Stimulated activated CD4-positive, alpha-beta T cell treated with anti-CD3 and anti-CD28 coated beads, Interleukin-12 subunit alpha, Interleukin-12 subunit beta, amount 100 ng/mL, for 24 hours (primary cell): ENCODE measurements at places on chromosomes 3 and 15.

GRCh38 chr15:77402740-77403379, 17.0 kb downstream of the PEAK1 start:
- no peak for DNase-seq

GRCh38 chr15:101372149-101372577, 77.1 kb upstream of the SNRPA1 start:
- no peak for DNase-seq

DNA sequence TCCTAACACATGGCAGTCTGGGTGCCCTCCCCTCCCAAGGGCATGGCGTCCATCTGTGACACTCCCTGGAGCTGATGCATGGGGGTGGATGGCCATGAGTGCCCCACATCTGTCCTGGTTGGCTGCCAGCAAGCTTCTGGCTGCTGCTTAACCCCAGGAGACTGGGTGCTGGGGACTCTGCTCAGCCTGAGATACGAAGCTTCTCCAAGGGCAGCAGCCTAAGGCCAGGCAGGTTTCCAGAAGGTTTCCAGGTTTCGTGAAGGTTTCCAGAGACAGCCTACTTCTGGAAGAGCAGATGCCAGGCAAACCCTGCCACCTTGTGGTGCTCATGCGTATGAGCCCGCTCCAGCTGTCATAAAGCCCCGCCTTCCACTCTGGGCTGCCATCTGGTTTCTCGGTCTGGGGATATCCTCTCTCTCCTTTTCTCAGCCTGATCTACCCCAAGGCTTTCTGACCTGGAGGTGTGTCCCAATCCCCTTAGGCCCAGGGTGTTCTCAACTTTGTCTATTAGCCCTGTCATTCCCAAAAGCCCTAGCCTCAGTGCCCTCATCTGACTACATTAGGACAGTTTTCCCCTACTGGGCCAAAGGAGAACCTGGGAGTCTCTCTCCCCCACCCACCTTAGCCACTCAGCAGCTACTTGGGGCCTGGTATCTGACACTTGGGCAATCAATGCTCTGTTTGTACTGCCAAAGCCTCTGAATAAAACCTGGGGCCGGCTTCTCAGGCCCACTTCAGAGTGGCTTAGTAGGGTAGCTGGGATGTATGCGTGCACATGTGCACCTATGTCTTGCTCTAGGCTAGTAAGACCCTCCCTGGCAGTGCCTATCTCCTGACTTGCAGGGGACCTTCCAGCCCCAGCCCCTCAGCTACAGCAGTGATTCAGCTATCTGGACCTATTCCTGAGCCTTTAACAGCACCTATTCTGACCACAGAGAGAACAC, 12.0 kb downstream of the MRPL46 start:
- DNase-seq, result no peak

- no peak for DNase-seq
Measured at GRCh38 chr3:198017090-198017489, 57.1 kb downstream of the LMLN start.

GRCh38 chr15:43828061-43828657, 1.4 kb downstream of the WDR76 start:
- DNase-seq, result no peak

DNA sequence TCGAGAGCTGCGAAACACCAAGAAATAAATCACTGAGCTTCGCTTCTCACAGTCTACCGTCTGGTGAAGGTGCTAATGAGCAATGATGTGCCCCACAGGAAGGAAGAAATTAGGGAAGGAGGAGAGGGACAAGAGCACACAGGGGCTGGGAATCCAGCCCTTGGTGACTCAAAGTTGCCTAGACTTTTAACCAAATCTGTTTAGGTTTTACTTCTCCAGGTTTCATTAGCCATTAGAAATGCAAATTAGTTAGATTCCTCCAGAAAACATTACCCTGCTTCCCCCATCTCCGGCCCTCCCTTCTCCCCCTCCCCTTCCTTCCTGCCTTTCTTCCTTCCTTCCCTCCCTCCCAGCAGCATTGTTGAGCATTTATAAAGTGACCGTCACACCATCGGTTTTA, 59.3 kb upstream of the UBE2E1 start:
- no peak for DNase-seq

GRCh38 chr3:77917225-77917624, 877.3 kb downstream of the ROBO2 start:
- DNase-seq, result no peak

DNA sequence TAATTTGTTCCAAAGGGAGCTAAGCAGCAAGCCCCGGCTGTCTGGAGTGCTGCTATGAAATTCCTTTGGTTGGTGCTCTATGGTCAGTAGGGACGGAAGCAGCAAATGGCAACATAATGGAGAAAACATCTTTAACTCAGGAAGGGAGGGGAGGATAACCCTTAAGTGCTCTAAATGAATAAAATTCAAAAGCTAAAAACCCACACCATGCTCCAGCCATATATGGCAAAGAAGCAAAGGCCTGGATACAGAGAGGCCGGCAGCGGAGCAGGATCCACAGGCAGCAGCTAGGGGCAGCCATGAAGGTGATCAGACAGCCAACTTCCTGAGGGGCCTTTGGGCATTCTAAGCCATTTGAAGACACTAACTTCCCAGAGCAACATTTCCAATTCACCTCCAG, 38.9 kb downstream of the IL17RD start:
- DNase-seq, result no peak

DNA sequence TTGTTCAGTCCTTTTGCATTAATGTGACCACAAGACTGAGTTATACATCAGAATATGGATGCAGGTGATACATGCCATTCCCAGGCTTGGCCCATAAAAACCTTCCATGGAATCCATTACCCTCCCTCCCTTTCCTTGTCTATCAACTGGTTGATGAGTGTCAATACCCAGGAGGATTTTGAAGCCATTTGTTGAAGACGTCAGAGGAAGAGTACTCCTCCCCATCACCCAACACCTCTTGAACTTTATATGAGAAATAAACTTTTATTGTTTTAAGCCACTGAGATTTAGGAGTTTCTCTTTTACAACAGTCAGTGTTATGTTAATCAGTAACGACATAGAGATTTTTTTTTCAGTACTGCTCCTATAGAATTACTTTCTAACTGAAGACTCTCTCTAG, 55.5 kb downstream of the P3H2 start:
- DNase-seq, result no peak

- DNase-seq, result no peak
Measured at GRCh38 chr3:78978037-78978436, 789.8 kb downstream of the ROBO1 start.

- no peak for DNase-seq
Measured at GRCh38 chr3:114686621-114687020, 392.8 kb downstream of the TIGIT start.

DNA sequence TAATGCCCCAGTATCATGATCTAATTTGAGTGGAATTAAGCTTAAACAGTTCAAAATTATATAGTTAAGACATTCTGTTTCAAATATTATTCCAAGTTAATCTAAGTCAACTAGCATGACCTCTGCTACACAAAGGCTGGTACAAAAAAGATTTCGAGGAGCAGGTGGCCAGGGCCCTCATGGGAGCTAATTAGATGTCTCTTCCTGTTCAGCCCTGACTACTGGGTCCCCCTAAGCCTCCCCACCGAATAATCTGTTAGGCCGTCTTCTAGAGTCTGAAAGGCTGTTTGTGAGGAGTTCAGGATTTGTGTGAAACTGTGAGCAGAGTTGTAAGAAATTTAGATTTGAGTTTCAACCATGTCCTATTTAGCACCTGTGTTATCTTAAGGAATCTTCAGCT, 75.4 kb downstream of the PPM1L start:
- DNase-seq, result no peak

DNA sequence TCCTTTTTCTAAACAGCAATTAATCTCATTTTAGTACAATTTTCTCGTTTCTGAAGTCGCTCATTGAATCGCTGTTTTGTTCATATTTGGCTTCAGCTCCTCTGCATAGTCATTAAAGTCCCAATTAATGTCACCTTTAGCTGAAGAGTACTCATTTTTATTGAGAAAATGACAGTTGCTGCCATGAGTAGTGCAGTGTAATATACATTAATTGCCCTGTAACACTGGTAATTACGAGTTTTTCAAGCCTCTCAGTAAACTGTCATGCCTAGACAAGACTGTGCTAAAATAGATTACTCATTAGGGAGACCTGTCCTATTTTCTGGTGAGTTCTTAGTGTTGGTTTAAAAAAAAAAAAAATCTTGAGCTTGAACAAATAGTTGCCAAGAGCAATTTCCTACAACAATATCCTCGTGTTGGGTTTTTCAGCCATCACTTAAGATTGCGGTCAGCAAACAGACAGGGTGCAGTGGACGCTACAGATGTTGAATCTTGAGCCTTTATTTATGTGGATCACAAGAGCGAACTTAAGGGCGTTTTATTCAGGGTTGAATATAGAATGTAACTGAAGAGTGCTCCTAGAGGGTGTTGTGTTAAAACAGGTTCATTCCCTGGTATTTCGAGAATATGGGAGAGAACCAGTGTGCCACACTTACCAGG, 176.0 kb downstream of the CDIN1 start:
- DNase-seq, result no peak

DNA sequence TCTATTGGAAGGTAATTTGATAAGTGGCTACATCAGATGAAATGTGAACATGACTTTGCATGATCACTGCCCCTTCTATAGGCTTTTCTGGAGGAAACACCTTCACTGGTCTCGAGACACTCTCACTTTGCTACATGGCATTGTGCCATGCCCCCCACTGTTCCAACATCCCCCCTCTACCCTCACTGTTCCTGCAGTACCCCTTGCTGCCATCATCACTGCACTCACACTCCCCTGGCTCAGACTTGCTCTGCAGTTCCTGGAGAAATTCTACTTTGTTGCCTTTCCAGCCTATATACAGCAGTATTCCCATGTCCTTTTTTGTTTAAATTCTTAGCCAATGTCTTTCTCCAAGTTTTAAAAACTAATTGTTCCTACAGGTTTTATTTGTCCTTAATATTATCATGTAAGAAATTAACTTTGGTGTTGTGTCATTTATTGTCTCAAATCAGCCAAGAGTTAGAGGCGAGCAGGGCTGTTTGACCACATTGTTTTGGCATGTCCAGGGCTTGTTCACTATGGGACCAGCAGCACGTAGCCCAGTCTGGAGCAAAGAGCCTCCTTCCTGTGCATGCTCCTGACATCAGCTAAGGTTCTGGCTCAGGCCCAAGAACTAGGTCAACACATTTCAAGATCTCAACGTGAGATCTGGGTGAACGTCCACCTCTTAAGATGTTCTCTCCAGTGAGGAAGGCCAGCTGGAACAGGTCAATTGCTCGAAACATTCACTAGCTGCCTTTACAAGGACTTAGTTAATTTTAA, 246.4 kb downstream of the SLC9A9 start:
- no peak for DNase-seq

DNA sequence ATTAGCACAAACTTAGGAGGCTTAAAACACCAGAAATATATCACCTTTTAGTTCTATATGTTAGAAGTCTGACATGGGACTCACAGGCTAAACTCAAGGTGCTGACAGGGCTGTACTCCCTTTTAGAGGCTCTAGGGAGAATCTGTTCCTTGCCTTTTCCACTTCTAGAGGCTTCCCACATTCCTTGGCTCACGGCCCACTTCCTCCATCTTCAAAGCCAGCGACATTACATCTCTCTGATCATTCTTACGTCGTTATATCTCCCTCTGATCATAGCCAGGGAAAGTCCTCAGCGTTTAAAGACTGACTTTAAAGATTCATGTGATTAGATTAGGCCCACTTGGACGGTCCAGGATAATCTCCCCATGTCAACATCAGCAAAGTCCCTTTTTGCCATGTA, 166.3 kb downstream of the GREM1 start:
- no peak for DNase-seq

- no peak for DNase-seq
Measured at GRCh38 chr15:53918180-53919079, 59.8 kb upstream of the UNC13C start.

- no peak for DNase-seq
Measured at GRCh38 chr15:65176056-65176455, 9.1 kb downstream of the CLPX start.

DNA sequence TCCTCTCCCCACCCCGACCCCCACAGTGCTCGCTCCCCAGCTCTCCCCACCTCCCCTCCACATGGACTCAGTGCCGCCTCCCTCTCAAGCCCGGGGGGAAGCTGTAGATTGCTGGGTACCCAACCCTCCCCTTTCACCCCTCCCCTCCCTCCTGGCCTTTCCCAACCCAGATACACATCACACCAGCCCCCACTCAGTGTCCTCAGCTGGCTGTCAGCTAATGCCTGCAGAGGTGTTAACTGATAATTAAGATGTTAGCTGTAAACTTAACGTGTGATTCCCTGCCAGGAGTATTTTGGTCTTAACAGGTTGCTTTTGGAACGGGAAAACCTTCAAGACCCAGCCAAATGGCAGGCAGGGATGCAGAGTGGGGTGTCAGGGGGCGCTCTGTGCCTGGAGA, 39.4 kb upstream of the LINGO1 start:
- no peak for DNase-seq

DNA sequence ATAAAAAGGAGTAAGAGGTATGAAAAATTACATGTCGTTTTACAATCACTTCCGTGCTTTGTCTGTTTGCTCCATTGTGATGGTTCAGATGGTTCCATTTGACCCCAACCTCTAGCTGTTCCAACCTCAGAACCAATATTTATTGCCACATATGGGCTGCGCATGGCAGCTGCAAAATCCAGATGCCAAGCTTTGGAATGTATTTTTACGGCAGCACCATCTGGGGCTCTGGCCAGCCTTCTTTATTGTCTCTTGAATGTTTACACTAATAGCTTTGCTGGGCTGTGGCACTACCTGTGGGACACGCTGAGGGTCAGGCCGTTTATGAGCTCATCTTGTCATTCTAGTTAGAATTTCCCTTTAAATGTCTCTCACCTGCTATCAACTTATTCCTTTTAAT, 219.8 kb downstream of the ROBO2 start:
- DNase-seq, result no peak

DNA sequence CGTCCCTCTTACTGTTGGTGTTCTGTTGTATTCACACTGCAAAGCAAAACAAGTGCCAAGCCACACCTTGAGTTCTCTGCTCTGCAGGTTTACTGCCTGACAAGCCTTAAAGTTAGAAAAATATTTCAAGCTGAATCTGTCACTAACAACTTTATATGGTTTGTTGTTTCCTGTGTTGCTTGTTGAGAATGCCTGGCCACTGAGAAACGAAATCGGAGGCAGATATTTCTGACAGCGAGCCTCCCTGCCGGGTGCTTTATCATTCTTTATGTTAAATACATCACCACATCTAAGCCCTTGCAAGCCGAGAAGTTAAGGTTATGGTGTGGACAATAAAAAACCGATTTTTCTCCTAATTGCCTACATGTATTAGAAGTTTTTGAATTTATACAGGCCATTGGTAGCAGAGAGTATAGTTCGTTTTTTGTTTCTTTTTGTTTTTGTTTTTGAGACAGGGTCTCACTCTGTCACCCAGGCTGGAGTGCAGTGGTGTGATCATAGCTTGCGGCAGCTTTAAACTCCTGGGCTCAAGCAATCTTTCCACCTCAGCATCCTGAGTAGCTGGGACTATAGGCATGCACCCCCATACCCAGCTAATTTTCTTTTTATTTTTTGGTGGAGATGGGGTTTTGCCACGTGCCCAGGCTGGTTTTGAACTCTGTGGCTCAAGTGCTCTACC, 188.4 kb upstream of the ICE2 start:
- no peak for DNase-seq

- DNase-seq, result no peak
Measured at GRCh38 chr3:45554006-45554666, 40.4 kb upstream of the LIMD1 start.

- no peak for DNase-seq
Measured at GRCh38 chr3:181316482-181316881, 326.9 kb upstream of the DNAJC19 start.

DNA sequence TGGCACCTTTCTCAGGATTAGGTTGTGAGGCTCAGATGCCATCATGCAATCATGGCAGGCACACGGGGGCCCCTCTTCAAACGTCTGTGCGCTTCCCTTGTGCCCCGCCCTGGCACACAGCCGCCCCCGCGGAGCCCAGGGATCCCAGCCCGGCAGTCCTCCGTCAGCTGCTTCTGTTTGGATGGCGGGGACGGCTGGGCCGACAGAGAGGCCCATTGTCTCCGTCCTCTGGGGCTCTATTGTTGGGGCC, 849 bp upstream of the HDAC11 start:
- no peak for DNase-seq
